DMS 273 treated with DMSO at 0.1 percent for 48 hours (cell line): ENCODE measurements at places on chromosomes 3 and 15.

DNA sequence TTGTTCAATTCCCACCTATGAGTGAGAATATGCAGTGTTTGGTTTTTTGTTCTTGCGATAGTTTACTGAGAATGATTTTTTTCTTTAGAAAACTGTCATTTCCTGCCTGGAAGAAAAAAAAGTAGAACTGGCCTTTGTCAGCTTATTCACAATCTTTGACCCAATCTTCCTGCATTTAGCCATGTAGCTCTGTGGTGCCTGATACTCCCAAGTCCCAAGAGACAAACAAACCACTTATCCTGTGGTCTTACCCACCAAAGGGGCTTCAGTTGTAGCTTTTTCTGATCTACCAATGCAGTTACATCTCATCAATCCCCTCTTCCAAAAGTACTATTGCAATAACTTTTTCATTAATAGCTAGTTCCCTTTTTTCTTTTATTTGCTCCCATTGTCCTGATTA, 444.6 kb downstream of the GRM7 start:
- no peak for DNase-seq

- no peak for DNase-seq
Measured at GRCh38 chr3:66450390-66451022, 50.3 kb downstream of the LRIG1 start.

DNA sequence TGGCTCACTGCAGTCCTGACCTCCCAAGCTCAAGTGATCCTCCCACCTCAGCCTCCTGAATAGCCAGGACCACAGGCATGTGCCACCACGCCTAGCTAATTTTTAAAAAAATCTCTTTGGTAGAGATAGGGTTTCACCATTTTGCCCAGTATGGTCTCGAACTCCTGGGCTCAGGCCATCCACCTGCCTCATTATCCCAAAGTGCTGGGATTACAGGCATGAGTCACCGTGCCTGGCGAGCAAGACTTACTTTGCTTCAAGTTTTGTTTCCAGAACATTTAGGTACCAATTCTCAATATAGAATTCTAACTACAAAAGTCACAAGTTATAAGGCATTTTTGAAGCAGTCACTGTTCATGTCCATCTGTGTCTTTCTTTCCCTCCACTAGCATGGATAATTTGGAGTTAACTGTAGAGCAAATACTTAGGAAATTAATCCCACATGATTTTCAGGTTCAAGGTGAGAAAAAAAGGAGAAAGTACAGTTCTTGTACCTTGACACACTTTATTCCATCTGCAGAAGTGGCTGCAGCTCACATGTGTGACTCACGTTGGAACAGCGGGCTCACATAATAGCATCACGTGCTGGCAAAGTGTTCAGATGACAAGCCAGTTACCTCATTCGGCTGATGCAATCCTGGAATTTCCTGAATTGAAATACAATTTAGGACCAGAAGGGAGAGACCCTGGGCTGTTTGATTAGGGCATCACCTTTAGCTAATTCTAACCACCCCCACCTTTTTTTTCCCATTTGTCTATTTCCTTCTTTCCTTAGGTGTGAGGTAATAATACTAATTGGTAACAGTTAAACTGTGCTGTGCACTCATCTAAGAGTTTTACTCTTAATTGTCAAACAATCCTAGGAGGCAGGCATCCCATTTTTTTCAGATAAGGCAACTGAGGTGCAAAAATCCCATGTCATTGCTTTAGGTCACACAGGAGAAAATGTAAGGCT, 46.9 kb upstream of the NEDD4 start:
- peak; percentile 17 for DNase-seq

- DNase-seq, result no peak
Measured at GRCh38 chr15:68231102-68231818, 1.7 kb upstream of the CLN6 start.

GRCh38 chr3:135869439-135870105, 96.0 kb upstream of the PPP2R3A start:
- DNase-seq, result no peak

DNA sequence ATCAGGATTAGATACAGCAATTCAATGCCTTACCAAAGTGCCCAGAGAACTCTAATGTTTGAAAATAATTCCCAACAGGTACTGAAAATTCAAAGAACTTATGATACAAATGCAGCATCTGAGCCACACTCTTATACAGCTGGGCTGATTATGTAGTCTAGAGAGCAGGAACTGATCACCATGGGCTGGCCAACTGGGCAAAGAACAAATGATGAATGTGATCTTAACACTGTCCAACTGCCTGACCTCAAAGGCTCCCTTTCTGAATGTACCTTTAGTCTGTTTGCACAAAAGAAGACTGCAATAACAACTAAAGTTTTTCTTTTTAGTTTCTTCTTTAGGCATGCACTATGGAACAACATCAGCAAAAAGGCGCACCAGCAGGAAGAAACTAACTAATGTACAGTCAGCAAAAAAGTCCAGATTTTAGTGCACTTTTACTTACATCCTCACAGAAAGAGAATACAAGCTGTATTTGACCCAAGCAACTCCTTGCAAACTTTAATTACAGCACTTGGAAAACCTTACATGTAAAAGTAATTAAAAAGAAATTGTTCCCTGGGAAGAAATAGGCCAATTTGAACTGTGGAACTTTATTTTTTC, 1095.1 kb downstream of the IGSF11 start:
- no peak for DNase-seq

DNA sequence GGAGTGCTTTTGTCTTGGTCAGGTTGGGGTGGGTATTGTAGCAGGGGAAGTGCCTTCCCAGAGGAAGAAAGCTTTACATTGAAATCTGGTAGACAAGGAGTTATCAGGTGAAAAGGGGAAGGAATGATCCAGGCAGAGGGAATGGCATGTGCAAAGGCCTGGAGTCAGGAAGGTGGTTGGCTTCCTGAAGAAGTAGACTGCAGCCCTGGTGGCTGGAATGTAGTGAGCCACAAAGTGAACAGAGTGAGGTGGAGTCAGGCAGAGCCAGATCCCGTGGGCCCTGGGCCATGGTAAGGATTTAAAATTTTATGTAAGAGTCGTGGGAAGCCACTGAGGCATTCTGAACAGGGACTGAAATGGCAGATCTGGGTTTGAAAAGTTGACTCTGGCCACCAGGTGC, 58.3 kb downstream of the RAB11A start:
- no peak for DNase-seq

DNA sequence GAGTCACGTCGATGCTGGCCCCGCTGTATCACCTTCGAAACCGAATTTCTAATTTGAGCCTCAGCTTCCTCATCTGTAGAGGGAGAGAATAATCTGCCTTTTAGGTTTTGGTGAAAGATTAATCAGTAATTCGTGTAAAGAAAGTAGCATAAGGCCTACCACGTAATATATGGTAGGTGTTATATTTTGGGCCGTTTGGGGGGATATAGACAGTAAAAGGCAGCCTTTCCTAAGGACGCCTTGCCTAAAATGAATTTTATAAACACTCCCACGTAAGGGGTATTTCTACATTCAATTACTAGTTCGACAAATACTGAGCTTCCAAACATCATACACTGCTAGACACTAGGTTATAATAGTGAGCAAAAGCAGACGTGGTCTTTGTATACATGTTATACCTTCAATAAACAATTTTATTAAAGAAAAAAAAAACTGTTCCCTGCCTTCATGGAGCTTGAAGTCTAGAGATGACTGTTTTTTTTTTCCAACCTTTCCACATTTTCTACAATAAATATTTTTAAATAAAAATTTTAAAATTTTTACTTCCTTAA, 737 bp downstream of the JAGN1 start:
- DNase-seq, result no peak

- no peak for DNase-seq
Measured at GRCh38 chr15:67405208-67406191, 115.4 kb upstream of the C15orf61 start.

- no peak for DNase-seq
Measured at GRCh38 chr3:131819381-131820055, 215.3 kb downstream of the CPNE4 start.

DNA sequence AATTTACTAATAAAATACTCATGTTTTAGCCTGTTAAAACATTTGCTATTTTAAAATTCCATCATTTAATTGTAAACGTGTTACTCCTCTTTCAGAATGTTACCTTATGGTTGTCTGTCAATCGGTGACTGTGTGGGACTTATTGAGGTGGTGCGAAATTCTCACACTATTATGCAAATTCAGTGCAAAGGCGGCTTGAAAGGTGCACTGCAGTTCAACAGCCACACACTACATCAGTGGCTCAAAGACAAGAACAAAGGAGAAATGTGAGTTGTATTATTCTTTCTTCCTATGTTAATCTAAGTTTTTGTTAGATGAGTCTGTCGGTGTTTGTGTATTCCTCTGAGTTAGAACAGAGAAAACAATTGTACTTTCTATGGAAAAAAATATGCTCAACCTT, 21.7 kb downstream of the KCNMB3 start:
- DNase-seq, result no peak

DNA sequence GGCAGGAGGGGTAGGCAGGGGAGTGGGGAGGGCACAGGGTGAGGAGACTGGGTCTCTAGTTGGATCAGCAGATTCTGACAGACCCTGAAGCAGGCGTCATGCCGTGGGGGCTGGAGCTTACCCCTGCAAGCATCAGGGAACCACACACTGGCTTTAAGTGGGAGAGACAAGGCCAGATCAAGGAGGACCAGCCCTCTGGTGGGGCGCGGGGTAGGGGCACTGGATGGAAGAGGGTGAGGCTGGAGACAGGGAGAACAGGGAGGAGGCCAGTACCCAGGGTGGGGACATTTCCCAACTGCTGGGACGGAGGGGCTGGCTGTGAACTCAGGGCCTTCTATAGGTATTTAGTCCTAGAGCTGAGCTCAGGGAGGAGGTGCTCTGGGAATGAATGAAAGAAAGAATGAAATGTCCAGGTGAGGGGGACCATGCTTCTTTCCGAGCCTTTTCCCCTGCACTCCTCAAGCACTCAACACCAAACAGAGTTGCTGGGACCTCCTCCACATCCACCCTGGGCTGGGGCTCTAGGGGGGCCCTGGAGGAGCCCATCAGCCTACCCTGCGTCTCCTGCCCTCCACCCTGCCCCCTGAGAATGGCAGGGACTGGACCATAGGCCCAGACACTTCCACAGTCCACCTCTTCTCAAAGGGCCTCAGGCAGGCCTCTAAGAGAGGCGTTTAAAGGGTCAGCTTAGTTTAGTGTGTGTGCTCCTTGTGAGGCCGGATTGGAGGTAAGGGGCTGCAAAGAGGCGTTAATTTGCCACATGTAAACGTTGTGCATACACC, 49.0 kb upstream of the FGD5 start:
- DNase-seq, result no peak

DNA sequence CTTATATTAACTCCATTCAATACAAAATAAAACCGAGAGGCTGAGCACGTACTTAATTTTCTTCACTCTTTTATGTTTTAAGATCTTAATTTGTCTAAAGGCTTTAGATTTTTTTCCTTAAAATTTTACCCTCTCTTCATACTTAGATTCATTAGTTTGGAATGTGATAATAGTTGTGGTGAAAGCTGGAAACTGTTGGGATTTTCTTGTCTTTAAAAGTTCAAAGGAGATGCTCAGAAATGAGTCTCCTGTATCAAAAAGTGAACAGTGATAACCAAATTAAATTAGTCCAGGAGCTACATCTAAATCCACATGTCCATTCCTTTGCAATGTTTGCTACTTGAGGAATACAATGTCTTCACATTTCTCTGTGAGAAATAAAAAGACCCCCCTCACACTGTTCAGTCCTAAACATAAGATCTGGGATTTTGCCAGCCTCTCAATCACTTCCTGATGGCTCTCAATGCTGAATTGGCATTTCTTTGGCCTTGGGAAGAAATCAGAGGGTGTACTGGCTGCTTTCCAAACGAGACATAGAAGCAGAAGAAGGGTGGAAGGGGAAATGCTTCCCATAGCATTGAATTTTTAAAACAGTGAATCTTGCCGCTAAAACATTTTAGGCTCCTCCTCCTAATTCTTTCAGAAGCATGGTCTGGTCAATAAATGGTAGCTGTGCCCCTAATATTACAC, 245.0 kb downstream of the SHOX2 start:
- DNase-seq, result no peak

GRCh38 chr15:89083246-89083645, 5.0 kb upstream of the ABHD2 start:
- no peak for DNase-seq

- no peak for DNase-seq
Measured at GRCh38 chr3:121481106-121481880, 64.5 kb downstream of the POLQ start.
